ENCODE measurements at places on chromosomes 7 and 10.

- peaks cover 1% of the 10 kb centered on the region for H3K27me3 ChIP-seq
- no peak overlapping the region for H3K4me3 ChIP-seq
- no peaks in the 10 kb centered on the region for H3K36me3 ChIP-seq
These were observed 486.9 kb downstream of the PLXNA4 start for GRCh38 chr7:132089356-132089755.

GRCh38 chr7:135729230-135729629 lies 1.2 kb upstream of the SLC13A4 start:
- DNase-seq, result no peak
- H3K27ac ChIP-seq, result no peak overlapping the region
- H3K36me3 ChIP-seq, result no peaks in the 10 kb centered on the region
- no peaks in the 10 kb centered on the region for H3K4me1 ChIP-seq
- H3K4me3 ChIP-seq, result no peak overlapping the region

DNA sequence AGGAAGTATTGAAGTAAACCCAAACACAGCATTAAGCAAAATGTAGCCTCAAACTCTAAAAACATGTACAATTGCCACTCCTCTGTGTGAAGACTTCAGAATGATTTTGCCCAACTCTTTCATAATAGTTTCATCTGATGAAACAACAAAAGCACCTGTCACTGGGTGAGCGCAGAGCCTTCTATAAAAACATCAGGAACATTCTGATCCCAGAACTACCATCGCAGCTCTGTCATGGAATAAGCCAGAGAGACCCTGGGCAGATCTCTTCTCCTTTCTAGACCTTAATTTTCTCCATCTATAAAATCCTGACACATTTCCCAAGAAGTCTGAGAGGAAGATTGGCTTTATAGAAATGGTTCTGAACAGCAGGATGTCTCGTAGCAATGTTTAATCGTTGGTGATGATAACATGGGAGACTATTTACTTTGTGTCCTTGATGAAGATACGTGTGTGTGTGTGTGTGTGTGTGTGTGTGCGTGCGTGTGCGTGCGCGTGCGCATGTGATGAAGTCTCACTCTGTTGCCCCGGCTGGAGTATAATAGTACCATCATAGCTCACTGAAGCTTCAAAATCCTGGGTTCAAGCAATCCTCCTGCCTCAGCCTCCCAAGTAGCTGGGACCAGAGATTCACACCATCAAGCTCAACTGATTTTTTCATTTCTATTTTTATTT lies 198.0 kb downstream of the KIAA1217 start:
- no peaks in the 10 kb centered on the region for H3K4me1 ChIP-seq
- H3K36me3 ChIP-seq, result no peaks in the 10 kb centered on the region
- no peak overlapping the region for H3K27ac ChIP-seq
- no peak for DNase-seq
- no peak overlapping the region for H3K4me3 ChIP-seq

- peaks cover 5% of the 10 kb centered on the region for H3K36me3 ChIP-seq
- no peak for DNase-seq
- H3K4me3 ChIP-seq, result no peak overlapping the region
- no peak overlapping the region for H3K27ac ChIP-seq
These were observed 1.1 kb upstream of the AKR1C3 start for GRCh38 chr10:5092848-5093790.

GRCh38 chr10:97116462-97117162 lies 69.1 kb downstream of the SLIT1 start:
- no peaks in the 10 kb centered on the region for H3K4me1 ChIP-seq
- H3K27me3 ChIP-seq, result peaks cover 22% of the 10 kb centered on the region
- H3K4me3 ChIP-seq, result no peak overlapping the region

GRCh38 chr7:158284617-158285382 lies 302.8 kb downstream of the PTPRN2 start:
- H3K36me3 ChIP-seq, result peaks cover 9% of the 10 kb centered on the region
- no peaks in the 10 kb centered on the region for H3K27me3 ChIP-seq
- no peak overlapping the region for H3K4me3 ChIP-seq
- no peaks in the 10 kb centered on the region for H3K4me1 ChIP-seq
- no peak for DNase-seq
- no peak overlapping the region for H3K27ac ChIP-seq

DNA sequence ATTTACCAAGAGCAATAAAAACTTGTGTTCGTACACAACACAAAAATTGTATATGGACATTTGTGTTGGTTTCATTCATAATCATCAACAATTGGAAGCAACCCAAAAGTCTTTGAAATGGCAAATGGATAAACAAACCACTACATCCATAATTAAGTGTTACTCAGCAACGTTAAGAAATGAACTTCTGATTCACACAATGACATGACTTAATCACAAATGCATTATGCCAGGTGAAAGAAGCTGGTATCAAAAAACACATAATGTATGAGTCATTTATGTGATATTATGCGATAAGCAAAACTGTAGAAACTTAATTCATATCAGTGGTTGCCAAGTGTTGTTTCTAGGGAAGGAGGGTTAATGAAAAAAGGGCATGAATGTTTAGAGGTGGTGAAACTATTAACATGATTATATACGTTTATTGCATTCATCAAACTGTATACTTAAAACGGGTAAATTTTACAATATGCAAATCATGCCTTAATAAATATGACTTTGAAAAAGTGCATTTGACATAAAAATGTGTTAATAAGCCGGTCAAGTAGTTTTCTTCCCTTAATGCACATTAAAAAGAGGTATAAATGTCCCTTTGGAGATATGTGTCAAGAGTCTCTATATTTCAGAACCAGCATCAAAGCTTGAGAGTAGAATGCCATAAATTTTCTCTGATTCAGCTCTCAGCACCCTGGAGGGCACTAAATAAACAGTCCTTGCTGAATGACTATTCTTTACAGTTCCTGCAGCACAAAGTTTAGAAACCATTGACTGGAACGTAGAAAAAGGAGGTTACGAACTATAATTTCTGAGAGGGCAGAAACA lies 84.8 kb upstream of the GRM3 start:
- no peak overlapping the region for H3K27ac ChIP-seq
- no peaks in the 10 kb centered on the region for H3K4me1 ChIP-seq
- no peak overlapping the region for H3K4me3 ChIP-seq
- no peaks in the 10 kb centered on the region for H3K27me3 ChIP-seq

GRCh38 chr7:66076462-66077329 lies 1.1 kb downstream of the ASL start:
- peak overlapping the region; percentile 60 for H3K27ac ChIP-seq
- H3K27me3 ChIP-seq, result no peaks in the 10 kb centered on the region
- no peak for DNase-seq
- H3K4me3 ChIP-seq, result peak overlapping the region; percentile 90
- no peaks in the 10 kb centered on the region for H3K36me3 ChIP-seq
- H3K4me1 ChIP-seq, result peaks cover 17% of the 10 kb centered on the region

GRCh38 chr7:135161669-135162068 lies 8.8 kb downstream of the CYREN start:
- no peak for DNase-seq
- no peak overlapping the region for H3K4me3 ChIP-seq
- peaks cover 20% of the 10 kb centered on the region for H3K36me3 ChIP-seq

DNA sequence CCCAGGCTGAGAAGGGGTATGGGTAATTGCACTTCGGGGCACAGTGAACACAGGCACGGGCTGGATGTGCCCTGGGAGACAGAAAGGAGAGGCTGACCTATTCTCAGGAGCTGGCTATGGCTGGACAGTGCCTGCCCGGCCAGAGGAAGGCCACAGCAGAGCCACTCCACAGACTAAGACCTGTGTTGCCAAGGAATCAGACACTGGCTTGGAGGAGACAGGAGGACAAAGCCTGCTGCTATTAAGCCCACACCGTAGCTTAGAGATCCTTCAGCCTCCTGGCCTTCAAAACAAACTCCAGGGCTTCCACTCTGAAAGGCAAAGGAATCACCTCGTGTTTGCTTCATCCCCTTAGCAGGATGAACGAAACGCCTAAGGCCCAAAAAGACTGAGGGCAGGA lies 82.2 kb downstream of the ALOX5 start:
- H3K4me1 ChIP-seq, result peaks cover 34% of the 10 kb centered on the region
- no peak overlapping the region for H3K4me3 ChIP-seq
- no peaks in the 10 kb centered on the region for H3K36me3 ChIP-seq
- DNase-seq, result no peak
- H3K27ac ChIP-seq, result no peak overlapping the region

DNA sequence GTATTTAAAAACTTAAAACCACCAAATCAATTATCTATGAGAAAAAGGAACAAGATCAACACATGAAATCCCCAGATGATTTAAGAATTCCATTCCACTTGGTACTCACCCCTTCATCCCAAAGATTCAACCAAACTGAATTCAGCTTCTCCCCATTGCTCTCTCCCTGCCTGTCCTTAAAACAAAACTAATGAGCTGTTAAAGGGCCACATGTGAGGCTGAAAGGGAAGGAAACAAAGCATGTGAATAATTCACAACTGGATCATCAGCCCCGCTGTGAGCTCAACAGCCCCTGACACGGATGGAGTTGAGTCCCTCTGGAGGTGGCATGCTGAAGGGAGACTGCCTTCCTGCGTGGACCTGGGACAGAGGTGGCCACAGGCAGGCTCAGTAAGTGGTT lies 32.9 kb downstream of the VOPP1 start:
- peaks cover 6% of the 10 kb centered on the region for H3K36me3 ChIP-seq
- H3K4me1 ChIP-seq, result peaks cover 69% of the 10 kb centered on the region
- no peak for DNase-seq

GRCh38 chr7:69412331-69413146 lies 185.7 kb upstream of the AUTS2 start:
- H3K4me1 ChIP-seq, result peaks cover 6% of the 10 kb centered on the region
- no peaks in the 10 kb centered on the region for H3K36me3 ChIP-seq
- H3K27ac ChIP-seq, result no peak overlapping the region
- H3K27me3 ChIP-seq, result no peaks in the 10 kb centered on the region
- no peak overlapping the region for H3K4me3 ChIP-seq

DNA sequence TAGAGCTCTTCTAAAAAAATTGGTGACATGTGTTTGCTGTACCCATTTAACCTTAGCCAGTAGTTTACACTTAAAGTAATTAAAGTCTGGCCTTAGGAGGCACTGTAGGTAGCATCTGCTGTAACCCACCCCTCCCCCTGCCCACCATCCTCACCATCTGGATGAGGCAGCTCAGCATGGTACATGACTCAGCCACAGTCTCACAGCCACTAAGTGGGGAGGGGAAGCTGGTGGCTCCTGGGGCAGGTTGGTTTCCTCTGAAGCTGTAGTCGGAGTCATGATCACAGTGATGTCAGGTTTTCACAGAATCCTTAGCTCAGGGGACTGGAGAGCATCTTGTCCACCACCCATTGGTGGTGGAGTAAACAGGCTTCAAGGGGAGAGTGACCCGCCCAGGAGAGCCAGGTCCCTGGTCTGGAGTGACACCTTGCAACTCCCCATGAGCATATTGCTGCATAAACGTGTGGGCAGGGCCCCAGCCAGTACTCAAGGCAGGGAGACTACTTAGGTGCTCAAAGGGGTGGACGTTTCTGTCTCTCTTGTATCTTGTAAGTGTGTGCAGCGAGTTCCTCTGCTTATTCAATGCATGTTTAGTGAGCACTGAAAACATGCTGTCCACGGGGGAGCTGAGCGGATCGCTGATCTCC lies 125.9 kb downstream of the GRK5 start:
- H3K27me3 ChIP-seq, result no peaks in the 10 kb centered on the region
- H3K4me1 ChIP-seq, result peaks cover 27% of the 10 kb centered on the region
- no peak overlapping the region for H3K27ac ChIP-seq

- no peak overlapping the region for H3K4me3 ChIP-seq
- H3K27ac ChIP-seq, result no peak overlapping the region
- no peaks in the 10 kb centered on the region for H3K4me1 ChIP-seq
- peaks cover 35% of the 10 kb centered on the region for H3K27me3 ChIP-seq
- no peaks in the 10 kb centered on the region for H3K36me3 ChIP-seq
These were observed 38.2 kb upstream of the BET1 start for GRCh38 chr7:94042381-94042780.

DNA sequence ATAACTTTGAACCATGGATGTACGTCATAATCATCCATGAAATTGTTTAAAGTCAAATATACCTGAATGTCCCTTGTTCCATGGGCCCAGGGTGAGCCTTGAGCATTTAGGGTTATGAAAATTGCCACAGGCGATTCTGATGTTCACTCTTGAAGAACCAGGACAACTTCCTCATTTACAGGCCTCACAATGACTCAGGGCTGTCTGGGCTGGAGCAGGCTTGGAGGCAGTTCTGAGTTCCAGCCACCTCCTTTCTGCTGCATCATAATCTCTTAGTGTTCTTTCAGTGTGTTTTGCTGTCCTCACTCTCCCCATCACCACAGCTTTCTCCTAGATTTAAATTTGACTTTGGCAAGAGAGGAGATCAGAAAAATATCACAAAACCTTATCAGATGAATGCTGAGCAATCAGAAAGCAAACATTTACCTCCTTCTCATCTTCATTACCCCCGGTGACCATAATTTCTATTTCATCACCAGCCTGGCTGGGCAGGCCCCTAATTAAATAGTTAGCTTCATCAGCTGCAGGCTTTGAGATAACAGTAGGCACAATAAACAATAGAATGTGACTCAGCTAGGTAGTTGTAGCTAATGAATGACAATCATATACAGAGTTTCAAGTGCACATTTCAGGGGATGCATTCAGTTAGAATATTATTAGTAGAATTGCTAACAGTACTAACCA lies 571.0 kb downstream of the SH2D4B start:
- no peaks in the 10 kb centered on the region for H3K36me3 ChIP-seq
- no peak for DNase-seq
- H3K27ac ChIP-seq, result no peak overlapping the region
- H3K4me3 ChIP-seq, result no peak overlapping the region
- no peaks in the 10 kb centered on the region for H3K4me1 ChIP-seq
- no peaks in the 10 kb centered on the region for H3K27me3 ChIP-seq

DNA sequence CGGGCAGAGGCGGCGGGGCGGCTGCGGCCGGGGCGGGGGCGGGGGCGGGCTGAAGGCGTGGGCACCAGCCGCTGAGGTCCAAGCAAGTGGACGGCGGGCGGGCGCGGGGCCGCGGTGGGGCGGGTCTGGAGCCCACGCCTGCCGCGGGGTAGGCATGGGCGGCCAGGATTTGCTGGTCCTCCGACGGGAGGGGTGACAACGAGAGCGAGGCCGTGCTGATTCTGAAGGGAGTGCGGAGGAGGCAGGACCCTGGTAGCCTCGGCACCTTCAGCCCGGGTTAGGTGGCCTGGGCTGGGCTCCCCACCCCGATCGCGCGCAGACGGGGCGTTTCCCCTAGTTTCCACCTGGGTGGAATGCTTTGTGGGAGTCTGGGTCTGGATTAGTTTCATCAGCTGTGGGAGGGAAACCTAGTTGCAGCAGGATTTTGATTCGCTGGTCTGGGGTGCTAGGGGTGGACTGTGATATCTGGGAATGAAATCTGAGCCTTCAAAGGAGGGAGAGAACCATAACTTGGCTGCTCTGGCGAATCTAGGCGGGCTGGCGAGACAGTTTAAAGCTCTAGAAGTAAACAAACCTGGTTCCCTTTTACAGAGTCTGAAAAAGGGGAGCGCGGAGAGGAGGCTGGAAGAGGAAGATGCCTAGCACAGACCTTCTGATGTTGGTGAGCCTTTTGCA lies 609 bp downstream of the SGPL1 start:
- peaks cover 9% of the 10 kb centered on the region for H3K36me3 ChIP-seq
- H3K4me3 ChIP-seq, result peak overlapping the region; percentile 94
- peaks cover 58% of the 10 kb centered on the region for H3K4me1 ChIP-seq
- peak overlapping the region; percentile 97 for H3K27ac ChIP-seq
- peak; percentile 63 for DNase-seq
